Activated CD8-positive, alpha-beta memory T cell treated with anti-CD3 and anti-CD28 coated beads for 4 hours (primary cell): ENCODE measurements at places on chromosomes 1 and 21.

DNA sequence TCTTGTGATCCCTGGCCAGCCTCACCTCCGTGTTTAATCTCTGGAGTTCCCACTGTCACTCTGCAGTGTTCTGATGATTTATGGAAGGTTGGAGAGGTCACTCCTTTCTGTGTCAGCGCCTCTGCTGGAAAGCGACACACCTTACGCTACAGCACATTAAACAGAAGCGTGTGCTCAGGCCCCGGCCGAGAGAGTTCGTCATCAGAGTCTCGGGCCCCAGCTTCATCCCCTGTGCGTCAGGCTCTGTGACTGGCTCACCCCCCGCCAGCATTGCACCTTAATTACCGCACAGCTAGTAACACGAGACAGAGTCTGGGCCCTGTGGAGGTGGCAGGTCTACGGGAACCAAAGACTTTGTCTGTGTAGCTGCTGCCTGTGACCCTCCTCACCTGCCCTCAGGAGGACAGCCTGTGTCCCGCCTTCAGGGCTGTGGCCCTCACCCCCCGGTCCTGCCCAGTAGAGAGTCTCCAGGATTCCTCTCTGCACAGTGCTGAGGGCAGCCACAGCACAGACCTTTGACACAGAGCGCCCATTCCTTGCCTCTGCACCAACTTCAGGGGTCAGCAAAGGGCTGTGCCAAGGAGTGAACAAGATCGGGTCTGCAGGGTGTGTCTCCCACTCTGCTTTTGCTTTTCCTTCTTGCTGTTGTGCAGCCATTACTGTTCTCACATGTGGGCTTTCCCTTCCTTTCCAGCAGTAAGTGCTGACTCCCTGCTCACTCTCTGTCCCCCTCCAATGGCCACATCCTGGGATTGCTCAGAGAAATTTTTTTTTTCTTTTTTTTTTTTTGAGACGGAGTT is 157.6 kb downstream of the PGBD5 start:
- DNase-seq: no peak

- no peak for DNase-seq
These were observed 41.2 kb upstream of the LBR start for GRCh38 chr1:225469051-225469450.

DNA sequence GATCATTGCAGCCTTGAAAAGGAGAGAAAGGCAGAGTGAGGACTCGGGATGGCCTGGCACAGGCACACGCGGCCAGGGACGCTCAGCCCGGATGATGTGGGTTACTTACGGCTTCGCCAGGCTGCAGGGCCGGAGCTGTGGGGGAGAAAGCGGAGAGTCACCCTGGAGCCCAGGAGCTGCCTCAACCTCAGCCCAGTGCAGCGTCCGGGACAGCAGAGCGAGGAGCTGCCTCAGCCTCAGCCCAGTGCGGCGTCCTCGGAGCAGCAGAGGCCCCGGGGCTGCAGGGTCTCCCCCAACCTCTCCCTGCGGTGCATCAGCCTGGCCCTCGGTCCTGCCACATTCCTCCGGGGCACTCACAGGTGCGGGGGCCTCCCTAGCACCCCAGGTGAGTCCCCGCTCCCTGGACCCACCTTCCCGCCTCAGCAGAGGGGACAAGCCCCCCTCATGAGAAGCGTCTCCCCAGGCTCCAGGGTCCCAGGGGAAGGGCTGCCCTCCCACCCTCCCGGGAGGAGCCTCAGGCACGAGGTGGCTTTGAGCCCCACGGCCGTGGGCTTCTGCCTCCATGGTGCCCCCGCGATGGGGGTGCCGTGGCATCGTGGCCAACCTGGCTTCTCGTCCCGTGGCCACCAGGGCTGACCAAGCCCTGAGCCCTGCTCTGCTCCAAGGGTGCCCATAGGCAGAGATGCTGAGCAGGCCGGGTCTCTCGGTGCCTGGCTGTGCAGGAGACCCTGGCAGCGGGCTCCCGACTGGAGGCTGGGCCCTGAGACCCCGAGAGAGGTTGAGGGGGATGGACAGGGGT is 10.5 kb upstream of the RNF223 start:
- no peak for DNase-seq

DNA sequence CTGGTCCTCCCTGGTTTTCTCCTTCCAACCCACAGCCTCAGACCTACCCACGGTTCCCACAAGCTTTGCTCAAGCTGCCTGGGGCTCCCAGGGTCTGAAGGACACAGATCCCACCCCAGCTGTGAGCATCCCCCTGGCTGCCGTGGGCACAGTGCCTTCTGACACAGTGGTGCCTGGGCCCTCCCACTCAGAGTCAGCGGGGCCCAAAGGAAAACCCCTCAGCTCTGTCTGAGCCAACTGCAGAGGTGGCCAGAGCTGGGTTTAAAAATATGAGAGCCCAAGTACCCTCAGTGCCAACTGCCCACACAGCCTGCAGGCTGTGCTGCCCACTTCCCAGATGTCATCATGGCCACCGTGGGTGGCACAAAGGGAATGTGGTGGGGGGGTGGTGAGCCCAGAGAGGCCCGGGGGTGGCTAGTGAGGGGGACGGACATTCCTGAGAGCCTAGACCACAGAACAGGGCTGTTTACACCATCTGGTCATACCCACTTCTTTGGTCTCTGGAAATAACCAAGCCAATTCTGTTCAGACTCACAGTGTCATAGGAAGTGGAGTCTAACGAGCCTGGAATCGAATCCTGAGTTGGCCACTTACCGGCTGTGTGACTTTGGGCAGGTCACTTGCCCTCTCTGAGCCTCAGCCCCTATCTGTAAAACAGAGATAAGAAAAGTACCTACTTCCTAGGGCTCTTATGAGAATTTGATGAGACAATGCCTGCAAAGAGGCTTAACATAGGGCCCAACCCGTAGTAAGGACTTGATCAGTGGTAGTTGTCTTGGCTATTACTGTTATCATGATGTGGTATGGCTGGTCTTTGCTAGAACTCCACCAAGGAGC is 85.5 kb downstream of the CAMK2N1 start:
- DNase-seq: no peak

- DNase-seq: no peak
These were observed 107.5 kb downstream of the SPAG17 start for GRCh38 chr1:118077331-118078045.

GRCh38 chr1:29639741-29640427 is 403.6 kb downstream of the PTPRU start:
- no peak for DNase-seq

GRCh38 chr1:242225767-242226573 is 227.1 kb upstream of the MAP1LC3C start:
- DNase-seq: no peak

DNA sequence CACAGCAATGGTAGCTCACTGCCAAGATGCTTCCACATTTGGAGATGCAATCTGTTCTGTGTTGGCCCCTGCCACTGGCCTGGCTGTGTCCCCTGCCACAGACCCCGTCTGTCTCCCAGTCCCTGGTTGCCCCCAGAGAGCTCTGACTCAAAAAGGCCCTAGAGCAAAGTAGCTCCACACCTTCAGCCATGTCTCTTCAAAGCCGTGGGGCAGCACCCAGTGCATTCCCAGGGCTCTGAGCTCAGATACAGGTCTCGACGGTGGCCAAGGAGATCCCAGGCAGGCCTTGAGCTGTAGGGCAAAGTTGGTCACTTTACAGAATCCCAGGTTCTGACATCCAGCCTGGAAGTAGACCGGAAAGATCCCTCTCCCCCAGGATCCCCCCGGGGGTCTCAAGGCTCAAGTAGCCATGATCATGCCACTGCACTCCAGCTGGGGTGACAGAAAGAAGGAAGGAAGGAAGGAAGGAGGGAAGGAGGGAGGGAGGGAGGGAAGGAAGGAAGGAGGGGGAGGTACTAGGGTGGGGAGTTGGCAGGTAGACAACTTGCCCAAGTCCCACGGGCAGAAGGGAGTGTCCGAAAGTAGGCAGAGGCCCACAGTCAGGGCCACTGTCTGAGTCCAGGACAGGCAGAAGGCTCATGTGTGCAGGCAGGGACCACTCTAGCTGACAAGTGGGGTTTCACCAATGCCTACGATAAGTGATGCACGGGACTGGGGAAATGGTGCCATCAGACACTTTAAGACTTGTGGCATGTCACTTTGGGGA is 4.8 kb upstream of the ARF1 start:
- DNase-seq: no peak

- DNase-seq: no peak
These were observed 16.7 kb upstream of the WNT2B start for GRCh38 chr1:112492076-112492475.
